ENCODE measurements at places on chromosomes 11 and 22. TPM values are rescaled to one million over a fixed set of nuclear protein-coding genes. Genes with fewer than 3 reads are reported as not detected.

- no peak for DNase-seq
Observed at GRCh38 chr11:6455070-6455469, 14.3 kb upstream of the HPX start.

The CCDC116 gene
- total RNA-seq, result 0.39 TPM

DNA sequence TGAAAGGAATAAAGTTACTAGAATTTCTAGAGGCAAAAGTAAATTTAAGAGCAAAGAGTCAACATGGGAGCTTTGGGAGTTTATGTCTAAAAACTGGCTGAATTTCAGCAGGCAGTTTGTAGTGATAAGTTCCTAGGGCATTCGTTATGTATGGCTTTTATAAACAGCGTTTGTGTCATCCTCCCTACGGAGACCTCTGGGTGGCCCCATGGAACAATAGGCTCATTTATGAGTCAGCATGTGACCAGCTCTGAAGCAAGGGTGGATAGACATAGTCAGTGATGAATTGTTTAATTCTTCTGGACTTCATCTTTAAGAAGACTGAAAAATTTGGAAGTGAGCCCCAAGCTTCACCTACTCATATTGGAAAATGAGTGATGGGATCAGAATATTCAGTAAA is 37.1 kb downstream of the SVIP start:
- no peak for DNase-seq

- DNase-seq, result peak; percentile 87
Observed at GRCh38 chr11:8068605-8069221, 12.3 kb upstream of the TUB start.

DNA sequence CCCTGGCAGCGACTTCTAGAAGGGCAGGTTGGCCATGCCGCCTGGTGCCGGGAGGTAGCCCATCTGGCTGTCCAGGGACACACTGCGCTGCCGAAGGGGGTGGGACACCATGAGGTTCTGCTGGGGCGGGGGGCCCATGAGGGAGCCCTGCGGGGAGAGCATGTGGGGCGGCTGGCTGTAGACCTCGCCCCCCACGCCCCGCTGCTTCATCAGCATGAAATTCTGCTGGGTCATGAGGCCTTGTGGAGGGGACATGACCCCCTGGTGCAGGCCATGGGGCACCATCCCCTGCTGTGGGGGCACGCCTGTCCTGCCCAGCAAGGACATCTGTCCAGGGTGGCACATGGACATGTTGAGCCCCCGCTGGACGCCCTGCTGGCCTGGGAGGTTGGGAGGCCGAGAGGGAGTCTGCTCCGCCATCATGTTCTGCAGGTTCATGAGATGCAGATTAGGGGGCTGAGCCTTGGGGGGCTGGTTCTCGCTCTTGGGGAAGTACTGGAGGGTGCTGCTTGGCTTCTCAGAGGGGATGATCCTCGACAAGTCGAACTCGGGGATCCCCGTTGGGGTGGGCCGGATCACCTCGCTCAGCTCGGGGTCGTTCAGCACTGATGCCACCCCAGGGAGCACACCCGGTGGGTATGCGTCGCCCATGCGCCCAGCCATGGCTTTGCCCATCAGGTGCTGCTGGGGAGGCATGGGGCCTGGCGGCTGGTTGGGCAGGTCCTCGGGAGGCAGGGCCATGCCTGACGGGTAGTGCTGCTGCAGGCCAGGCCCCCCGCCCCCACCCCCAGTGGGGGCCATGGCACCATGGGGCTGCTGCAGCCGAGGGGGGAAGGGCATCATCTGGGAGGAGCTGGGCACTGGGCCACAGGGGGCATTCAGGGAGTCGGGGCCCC is 15.0 kb downstream of the CXCR5 start:
- no peak for DNase-seq

DNA sequence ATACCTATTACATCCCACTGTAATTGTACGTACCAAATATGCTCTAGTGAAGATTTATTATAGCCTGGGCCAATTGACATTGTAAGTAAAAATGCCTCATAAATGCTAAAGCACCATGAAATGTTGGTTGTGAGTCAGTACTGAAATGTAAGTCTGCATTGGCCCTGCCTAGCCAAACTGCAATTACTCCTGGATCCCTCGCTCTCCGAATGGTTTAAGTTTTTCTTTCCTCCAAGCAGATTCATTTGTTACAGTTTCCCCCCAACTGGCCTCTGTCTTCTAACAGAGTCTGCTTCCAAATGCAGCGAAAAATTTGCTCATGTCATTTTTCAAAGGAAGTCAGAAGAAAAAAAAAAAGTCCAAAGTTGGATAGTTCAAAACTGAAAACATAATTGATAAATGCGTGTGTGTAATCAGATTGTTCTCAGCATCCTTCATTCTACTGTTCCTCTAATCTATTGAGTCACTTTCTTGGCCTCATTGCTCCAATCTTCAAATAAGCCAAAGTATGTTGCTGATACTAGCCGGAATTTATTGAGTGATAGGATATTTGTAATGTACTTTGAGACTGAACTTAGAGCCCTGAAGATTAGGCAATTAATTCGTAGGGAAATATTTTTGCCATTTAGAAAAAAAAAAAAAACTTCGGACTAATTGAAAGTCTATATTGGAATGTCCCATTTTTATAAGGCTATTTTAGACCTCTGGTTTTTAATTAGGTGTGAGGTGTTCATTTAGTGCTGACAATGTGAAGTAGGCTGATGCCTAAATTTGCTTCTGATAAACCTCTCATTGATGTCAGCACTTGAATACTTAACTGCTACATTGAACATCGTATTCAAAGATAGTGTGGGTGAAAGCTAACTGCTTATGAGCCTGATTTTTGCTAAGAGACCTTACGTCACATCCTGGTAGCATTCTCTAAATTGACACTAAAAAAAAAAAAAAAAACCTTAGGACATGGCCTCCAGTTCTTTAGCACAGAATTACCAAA is 93.4 kb downstream of the WT1 start:
- no peak for DNase-seq

DNA sequence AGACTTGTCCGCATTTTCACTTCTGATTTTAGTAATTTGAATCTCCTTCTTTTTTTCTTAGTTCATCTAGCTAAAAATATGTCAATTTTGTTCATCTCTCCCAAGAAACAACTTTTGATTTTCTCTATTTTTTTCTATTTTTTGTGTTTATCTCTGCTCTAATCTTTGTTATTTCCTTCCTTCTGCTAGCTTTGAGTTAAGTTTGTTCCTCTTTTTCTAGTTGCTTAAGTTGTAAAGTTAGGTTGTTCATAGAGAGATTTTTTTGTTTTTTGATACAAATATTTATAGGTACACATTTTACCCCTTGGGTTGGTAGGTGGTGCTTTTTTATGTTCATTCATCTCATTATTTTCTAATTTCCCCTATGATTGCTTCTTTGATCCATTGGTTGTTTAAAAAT is 22.1 kb upstream of the XKR3 start:
- no peak for DNase-seq

The ZBTB16 gene
- 196 TPM for total RNA-seq

DNA sequence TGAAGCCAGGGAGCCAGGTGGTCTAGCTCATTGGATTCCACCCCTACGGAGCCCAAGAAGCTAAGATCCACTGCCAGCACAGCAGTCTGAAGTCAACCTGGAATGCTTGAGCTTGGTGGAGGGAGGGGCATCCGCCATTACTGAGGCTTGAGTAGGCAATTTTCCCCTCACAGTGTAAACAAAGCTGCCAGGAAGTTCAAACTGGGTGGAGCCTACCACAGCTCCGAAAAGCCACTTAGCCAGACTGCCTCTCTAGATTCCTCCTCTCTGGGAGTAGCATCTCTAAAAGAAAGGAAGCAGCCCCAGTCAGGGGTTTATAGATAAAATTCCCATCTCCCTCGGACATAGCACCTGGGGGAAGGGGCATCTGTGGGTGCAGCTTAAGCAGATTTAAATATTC is 620.3 kb downstream of the NELL1 start:
- DNase-seq, result no peak

DNA sequence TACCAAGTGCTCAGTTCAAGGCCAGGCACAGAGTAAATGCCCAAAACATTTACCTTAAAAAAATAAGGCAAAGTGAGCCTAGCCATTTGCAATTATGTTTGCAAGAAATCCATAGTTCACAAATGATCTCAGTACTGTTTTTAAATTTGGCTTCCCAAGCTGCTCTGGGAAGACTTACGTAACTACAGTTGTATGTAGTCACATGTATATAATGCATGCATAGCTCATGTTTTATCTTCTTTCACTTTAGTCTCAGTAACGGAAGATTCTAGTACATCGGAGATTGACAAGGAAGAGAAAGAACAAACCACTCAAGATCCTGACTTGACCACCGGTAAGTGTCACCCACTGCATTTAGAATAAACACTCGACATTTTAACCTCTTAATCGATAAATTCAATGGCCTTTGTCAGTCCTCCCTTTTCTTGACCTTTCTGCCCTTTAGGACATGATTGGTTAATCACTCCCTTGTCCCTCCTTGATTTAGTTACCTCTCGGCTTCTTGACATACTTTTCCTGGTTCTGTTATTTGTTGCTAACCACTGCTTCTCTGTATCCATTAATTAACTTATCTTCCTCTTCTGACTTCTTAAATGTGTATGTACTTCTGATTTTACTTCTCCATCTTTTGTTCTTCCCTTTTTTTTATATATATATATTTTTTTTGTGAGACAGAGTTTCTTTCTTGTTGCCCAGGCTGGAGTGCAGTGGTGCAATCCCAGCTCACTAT is 18.0 kb upstream of the JHY start:
- no peak for DNase-seq

The KRTAP5-11 gene
- not detected for total RNA-seq

- DNase-seq, result no peak
Observed at GRCh38 chr11:65060913-65061408, 2.6 kb upstream of the NAALADL1 start.

DNA sequence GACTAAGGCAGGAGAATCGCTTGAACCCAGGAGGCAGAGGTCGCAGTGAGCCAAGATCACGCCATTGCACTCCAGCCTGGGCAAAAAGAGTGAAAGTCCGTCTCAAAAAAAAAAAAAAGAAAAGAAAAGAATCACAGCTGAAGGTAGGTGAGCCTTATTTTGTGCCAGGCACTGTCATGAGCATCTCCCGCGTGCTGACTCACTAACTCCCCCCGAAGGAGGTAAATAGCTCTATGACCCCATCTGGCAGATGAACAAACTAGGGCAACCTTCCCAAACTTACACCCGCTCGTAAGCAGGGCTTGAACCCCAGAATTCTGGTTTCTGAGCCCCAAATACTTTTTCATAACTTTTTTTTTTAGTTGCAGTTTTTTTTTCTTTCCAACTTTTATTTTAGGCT is 60.3 kb downstream of the ANO1 start:
- no peak for DNase-seq

GRCh38 chr11:117428186-117428855 is 100.7 kb downstream of the CEP164 start:
- DNase-seq, result no peak

- DNase-seq, result no peak
Observed at GRCh38 chr11:12376259-12377081, 901 bp upstream of the PARVA start.

The HPX gene
- total RNA-seq, result 1.1 TPM

- DNase-seq, result no peak
Observed at GRCh38 chr11:114057605-114058004, 1.9 kb upstream of the ZBTB16 start.

GRCh38 chr22:23579870-23580575 is at the start of gene IGLL1:
Gene IGLL1, minus strand, starts transcription at chr22:23580290. Its CDS starts 100 bp downstream, at chr22:23580190.
- DNase-seq, result no peak

The OR8U1 gene
- not detected for total RNA-seq

DNA sequence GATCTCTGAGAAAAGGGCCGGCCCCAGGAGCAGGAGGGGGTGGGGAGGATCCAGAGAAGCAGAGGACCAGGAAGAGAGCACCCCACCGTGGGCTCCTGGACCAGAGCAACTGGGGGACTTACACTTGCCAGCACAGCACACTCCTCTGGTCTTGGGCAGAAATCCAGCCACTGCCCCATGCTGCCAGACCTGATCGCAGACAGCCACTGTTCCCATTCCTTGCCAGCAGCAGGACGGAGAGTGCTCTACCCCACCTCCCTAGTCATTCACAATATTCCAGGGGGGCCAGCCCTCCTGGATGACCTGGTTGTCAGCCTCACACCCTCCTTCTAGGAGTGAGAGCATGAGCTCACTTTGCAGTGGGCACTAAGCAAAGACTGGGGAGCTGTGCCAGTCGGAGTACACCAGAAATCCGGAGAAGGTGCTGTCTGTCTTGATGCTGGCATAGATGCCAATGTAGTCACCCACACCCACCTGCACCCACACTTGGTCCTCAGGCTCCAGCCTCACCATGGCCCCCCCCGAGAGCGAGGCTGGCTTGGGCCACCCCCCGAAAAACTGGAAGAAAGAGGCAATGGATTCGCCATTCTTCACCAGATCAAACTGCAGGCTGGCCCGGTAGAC is 1.6 kb downstream of the C1QTNF5 start:
- no peak for DNase-seq

DNA sequence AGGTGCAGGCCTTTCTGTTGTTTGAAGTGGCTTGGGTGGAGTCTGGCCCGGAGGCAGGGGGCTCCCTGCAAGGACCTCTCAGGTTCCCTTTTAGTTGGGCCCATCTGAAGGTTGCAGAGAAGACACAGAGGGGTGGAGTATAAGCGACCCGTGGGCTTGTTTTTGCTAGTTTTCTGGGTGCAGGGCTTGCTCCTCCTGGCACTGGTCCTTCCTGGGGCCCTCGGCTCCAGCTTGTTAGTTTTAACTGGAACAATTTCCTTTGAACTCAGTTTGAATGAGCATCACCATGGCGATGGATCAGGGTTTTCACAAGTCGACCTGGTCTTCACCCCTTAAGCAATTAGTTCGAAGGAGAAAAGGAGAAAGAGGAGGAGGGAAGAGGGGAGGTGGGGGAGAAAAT is 28.5 kb upstream of the OAF start:
- peak; percentile 77 for DNase-seq

DNA sequence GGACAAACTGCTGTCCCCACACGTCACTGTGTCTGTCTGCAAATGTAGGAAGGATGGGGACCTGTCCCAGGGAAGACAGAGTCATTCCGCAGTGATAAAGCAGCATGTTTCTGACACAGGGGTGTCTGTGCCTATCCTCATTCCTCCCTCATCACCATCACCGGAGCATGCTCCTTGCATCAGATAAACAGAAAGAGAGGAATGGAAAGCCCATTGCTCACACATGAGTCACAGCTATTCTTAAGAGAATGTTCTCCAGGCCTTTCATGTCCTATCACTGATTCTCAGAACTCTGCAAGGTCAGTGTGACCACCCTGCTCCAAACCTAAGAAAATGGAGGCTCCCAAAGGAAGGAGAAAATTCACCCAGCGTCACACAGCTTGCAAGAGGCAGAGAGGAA is 38.9 kb downstream of the ZNF195 start:
- no peak for DNase-seq

The OR51B5 gene
- not detected for total RNA-seq

The PIWIL4 gene
- total RNA-seq, result 1.5 TPM

GRCh38 chr11:68436985-68437926 is 23.3 kb upstream of the PPP6R3 start:
- DNase-seq, result no peak

Measured in mesenteric fat pad (tissue), 1 donor.